ENCODE measurements at places on chromosomes 12 and 14.

GRCh38 chr12:128316973-128317526 lies 50.1 kb downstream of the TMEM132C start:
- DNase-seq, result no peak

- no peak for DNase-seq
Measured at GRCh38 chr12:113050795-113051194, 5.7 kb upstream of the DTX1 start.

- no peak for DNase-seq
Measured at GRCh38 chr14:24329736-24330135, 5.1 kb downstream of the ADCY4 start.

DNA sequence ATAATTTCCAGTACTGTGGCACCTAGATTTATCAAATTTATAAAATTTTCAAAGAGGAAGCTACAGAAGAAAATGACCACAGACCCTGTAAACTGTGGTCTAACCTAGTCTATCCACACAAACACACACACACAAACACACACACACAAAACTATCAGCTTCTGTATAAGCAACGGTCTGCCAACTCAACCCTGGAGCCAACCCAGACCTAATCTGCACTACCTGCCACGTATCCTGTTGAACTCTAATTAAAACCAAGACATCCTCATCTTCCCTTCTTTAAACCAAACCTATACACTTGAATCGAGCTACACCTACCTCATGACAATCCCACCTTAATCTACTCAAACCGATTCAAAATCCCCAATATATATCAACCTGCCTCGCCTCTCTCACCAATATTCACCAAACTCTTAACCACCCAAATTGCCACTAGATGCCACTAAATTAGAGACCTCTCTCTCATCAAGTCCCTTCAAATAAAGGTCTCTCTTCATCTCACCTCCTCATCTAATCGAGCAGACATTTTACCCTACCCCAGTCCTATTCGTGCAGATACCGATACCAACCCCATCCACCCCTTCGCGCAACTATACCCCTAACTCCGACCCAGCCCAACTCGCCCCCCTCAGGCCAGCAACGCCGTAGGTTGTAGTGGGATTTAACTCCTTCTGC lies 808 bp downstream of the ACIN1 start:
- DNase-seq, result no peak

- no peak for DNase-seq
Measured at GRCh38 chr12:49866859-49867569, 24.1 kb upstream of the BCDIN3D start.

DNA sequence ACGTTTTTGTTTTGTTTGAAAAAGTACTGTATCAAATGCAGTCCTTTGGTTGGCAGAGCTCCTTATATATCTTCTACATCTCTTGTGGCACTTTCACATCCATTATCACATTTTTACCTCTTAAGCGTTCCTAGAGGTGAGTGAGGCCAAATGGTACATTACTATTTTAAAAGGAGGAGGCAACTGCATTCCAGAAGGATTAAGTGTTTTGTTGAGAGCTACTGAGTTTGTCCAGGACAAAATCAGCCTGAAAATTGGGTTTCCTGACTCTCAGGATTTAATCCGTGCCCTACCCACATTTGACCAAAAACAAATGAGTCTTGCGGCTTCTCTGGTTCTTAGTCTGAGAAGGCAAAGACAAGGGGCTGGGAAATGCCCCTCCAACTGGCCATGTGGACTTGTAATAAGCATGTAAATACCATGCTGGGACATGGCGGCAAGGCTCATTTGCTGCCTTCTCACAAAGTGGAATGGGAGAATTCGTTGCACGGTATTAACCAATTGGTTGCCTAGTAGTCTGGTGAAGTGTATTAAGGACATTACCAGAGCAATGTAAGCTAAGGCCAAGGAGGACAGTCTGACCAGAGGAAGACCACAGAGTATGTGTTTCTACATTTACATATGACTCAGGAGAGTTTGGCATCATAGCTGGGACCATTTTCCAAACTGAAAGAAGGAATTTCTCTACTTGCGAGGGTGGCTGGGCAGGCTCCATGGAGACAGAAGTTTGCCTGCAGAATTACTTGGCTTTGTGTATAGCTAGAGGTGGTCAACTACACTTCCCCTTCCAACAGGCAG lies 175.8 kb upstream of the PLXNC1 start:
- no peak for DNase-seq

DNA sequence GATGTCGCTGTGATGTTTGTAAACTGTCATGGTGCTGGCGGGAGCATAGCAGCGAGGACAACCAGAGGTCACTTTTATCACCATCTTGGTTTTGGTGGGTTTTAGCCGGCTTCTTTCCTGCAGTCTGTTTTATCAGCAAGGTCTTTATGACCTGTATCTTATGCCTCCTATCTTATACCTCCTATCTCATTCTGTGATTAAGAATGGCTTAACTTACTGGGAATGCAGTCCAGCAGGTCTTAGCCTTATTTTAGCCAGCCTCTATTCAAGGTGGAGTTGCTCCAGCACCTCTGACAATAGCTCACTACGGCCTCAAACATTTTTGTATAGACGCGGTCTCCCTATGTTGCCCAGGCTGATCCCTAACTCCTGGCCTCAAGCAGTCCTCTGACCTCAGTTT lies 53.7 kb downstream of the B4GALNT3 start:
- no peak for DNase-seq

- no peak for DNase-seq
Measured at GRCh38 chr12:80441921-80442320, 2.1 kb upstream of the PTPRQ start.

- DNase-seq, result no peak
Measured at GRCh38 chr14:21049271-21049673, 7.1 kb downstream of the RNASE7 start.

- no peak for DNase-seq
Measured at GRCh38 chr14:37583358-37584210, 11.5 kb downstream of the FOXA1 start.

DNA sequence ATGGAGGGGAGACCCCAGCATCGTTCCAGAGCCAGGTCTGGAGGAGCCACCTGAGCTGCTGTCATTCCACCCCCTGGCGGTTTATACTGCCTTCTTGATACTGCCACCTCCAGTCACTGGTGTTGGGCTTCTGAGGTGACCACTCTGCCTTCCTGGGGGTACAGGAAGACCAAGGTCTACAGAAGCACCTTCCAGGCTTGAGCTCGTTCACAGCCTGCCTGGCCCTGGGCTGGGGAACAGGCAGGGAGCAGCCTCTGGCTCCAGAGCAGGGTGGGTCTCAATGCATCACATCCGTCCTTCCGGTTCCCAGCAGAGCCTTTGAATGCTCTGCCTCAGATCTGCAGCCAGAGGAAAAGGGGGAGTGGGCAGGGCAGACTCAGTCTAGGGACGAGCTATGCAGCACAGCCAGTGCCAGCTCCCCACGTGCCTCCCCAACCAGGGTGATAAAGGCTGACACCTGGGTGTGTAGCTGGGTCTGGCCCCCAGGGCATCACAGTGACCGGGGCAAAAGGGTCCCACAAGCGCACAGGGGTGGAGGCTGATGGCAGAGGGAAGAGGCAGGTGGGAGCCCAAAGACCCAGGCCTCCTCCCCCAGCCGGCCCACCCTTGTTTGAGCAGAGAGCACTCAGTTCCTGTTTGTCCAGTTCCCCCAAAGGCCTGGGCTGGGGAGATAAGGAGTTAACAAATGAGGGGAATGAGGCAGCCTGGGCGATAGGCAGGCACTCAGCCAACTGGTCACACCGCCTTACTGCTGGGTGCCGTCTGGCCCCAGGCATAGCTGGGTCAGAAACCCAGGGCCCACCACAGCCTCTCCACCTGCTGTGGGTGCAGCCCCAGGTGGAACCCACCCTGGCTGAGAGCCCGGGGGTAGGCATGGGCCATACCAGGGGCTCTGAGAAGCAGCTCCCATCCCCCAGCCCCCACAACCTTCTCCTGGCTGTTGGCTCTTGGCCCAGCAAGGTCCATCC lies 17.1 kb downstream of the DEGS2 start:
- no peak for DNase-seq

DNA sequence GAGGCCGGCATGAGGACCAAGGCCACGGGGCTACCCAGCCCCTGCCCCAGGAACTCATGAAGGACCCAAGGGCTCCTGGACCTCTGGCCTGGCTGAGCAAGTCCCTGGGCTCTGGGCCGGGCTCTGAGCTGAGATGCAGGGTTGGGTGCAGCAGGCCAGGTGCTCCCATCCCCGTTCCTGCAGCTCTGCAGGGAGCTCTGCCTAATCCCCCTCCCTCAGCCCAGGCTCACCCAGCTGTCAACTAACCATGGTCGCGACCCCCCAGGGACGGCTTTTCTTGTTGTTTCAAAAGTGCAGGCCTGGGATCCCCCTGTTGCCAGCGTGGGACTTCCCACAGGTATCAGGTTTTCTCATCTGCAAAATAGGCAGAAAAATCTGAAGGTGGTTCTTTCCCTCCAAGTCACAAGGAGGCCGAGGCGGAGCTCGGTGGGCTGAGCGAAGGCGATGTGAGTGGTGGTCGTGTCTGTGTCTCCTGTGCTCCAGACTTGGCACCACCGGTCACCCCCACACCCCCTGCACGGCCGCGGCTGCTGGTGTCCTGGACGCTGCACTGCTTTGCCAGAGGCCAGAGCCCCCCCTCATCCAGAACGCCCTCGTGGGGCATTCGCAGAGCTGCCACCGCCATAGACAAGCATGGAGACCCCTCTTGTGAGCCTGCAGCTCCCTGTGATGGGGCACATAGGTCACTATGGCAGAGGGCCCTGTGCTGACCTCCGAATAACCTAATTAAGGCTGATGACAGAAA lies 22.5 kb upstream of the GALNT9 start:
- no peak for DNase-seq

GRCh38 chr14:51392416-51392815 lies 152.4 kb downstream of the TMX1 start:
- no peak for DNase-seq

GRCh38 chr14:94764573-94764972 lies 5.3 kb downstream of the GSC start:
- no peak for DNase-seq

GRCh38 chr14:24038686-24039085 lies 13.1 kb upstream of the CARMIL3 start:
- no peak for DNase-seq

GRCh38 chr14:22174412-22175277 lies 414.4 kb downstream of the DAD1 start:
- DNase-seq, result no peak

DNA sequence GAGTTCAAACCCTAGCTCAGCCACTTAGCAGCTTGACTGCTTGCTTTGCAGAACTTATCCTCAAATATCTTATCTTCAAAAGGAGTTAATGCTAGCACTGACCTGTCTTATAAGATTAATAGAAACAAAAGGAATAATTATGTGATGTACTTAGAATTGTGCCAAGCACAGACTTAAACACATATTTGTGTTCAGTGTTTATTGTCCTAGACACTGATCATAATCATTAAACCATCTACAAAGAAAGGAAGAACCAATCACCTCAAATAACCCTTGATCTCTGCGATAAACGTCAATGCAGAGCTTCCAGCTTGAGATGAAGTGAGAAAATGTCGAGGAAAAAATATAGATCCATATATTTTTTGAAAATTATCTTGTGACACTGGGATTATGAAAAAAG lies 73.1 kb downstream of the ATXN7L3B start:
- DNase-seq, result no peak

DNA sequence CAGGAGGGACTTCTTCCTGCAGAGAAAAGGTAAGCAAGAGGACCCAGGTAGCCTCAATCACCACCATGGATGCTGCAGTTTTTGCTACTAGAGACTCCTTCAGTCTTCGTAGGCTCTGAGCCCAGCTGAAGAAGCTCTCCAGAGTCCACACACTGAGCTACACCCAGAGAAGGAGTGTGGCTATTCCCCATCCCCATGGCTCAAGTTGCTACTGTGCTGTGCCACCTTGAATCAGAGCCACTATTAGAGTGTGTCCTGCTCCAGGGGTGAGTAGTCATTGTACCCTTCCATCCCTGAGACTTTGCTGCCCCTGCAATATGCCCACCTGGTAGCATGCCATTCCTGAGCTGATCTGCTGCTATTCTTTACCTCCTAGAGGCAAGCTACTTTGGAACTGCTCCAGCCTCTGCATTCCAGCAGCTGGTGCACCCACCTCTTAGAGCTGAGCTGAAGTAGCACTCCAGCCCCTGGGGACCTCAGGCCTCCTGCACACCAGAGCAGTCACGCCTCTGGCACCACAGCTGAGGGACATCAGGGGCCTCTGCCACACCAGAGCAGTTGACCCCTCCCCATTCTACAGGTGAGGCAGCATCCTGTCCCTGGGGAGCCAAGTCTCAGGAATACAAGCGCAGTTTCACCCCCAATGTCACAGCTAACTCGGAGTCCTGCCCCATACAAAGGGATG lies 213.0 kb downstream of the TRHDE start:
- no peak for DNase-seq

DNA sequence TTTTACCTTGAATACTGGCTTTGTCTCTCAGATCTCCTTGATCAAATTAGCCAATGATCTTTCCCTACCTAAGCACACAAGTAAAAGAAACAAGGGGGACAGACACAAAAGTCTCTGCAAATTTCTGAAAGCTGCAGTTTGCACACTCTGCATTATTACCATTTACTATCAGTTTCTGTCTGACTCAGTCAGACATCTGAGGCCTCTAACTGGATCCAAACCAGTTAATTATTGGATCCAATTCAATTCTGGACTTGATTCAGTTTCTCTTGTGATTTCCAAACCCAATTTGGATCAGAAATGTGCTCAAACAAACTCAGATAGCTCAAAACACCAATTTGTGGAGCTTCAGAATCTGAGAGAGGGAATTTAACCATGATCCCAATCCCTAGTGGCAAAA lies 16.6 kb downstream of the SSTR1 start:
- no peak for DNase-seq

GRCh38 chr14:102262929-102263462 lies 42.0 kb downstream of the MOK start:
- no peak for DNase-seq

GRCh38 chr14:62081012-62081612 lies 318.9 kb downstream of the SNAPC1 start:
- no peak for DNase-seq

GRCh38 chr12:102462795-102463465 lies 17.4 kb downstream of the IGF1 start:
- DNase-seq, result no peak

DNA sequence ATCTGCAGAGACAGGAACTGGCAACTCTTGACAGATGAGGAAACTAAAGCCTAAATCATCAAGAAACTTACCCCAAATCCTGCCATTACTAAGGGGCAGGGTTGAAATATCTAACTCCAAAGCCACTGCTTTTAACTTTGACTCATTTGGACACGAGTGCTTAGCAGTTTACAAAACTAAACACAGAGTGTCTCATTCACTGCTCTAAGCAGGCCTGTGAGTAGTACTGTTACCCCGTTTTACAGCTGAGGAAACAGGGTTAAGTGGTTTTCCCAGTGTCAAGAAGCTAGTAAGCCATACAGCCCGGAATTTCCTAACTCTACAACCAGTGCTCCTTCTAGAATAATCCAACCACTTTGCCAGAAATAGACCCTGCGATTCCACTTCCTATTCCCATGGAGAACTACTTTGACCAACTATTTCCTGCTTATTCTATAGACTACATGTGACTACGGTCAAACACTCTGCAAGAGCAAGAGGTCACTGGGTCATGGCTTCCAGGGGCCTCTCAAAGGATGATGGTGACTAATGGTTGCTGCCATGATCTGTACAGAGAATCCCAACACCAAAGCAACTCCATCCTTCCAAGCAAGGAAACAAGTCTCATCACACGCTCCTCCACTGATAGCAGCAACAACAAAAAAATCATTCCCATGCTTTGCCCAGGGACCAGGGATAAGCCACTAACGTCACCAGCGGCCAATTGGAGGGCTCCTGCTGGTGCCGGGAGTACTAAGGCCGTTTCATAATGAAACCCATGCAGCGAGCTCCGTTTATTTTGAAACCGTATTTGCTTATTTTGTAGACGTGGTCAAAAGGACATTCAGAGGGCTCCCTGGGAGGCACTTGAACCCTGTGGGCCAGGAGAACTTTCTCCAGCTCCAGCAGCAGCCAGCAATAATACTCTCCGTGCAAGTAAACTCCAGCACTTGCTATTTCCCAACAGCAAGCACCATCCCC lies 56.3 kb downstream of the NUAK1 start:
- DNase-seq, result no peak

Data from AG09319 (cell line).